ENCODE measurements at places on chromosomes 11 and 22.
A peak's percentile ranks its signal among the peaks of the same experiment; 100 is the strongest.

- DNase-seq = no peak
These were observed 26.0 kb upstream of the TTC12 start for GRCh38 chr11:113288286-113288863.

GRCh38 chr11:71281831-71282230, 29.5 kb upstream of the SHANK2 start:
- no peak for DNase-seq

- peak; percentile 50 for DNase-seq
These were observed 31.0 kb upstream of the HMOX1 start for GRCh38 chr22:35349704-35350538.

GRCh38 chr11:96307776-96308140, 35.2 kb downstream of the MAML2 start:
- no peak for DNase-seq

GRCh38 chr11:110505528-110506284, 76.0 kb downstream of the FDX1 start:
- no peak for DNase-seq

DNA sequence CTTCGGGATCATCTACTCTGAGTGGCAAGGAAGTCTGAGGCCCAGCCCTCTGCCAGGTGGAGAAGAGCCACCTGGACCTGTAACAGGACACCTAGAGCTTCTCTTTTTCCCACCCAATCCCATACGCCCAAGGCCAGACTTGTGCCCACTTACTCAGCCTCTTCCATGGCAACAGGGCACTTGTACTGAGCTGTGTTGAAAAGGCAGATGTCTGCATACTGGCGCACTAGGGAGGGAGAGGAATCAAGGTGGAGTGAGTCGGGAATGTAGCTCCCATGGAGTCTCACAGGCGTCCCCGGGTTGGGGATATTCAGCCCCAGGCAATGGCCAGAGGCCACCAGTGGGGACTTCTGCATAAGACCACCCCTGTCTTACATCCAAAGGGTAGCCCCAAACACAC, 36.1 kb downstream of the TPBGL start:
- peak; percentile 99 for DNase-seq

- DNase-seq = no peak
These were observed 606.1 kb downstream of the DLG2 start for GRCh38 chr11:85021058-85021457.
